ENCODE measurements at places on chromosomes 1 and 21.

DNA sequence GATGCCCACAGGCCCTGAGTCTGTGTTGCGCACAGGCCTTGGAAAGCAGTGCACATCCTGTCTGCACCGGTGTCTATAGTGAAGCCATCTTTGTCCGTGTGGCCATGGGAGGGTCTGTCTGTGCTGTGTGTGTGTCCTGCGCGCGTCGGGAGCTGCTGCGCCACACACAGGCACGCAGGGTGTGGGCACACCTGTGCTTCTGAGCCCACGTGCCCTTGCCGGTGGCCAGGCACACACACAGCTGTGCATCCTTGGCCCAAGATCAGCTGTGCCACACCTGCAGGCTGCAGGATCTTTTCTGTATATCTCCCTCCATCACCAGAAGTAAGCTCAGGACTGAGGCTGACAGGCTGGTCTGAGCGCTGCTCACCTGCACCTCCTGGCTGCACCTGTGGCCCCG lies 3.2 kb upstream of the SAMD11 start:
- DNase-seq = no peak

DNA sequence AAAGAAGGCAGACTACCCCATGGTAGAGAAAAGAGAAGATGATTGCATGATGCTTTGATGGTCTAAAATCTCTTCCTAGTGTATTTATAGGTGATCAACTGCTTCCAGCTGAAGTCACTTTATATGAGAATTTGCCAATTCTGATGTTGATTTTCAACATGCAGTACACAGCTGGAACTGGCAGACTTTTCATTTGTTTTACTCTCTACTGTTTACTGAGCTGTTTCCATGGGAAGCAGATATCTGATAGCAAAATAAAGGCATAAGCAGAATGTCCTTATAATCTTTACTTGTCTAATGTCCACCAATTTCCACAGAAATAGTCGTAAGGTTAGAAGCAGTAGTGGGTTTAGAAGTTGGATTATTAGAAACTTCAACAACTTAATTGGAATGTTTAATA lies 74.9 kb downstream of the SYDE2 start:
- DNase-seq = no peak

- DNase-seq = no peak
These were observed 1388.1 kb downstream of the AMY1C start for GRCh38 chr1:105137543-105138457.

DNA sequence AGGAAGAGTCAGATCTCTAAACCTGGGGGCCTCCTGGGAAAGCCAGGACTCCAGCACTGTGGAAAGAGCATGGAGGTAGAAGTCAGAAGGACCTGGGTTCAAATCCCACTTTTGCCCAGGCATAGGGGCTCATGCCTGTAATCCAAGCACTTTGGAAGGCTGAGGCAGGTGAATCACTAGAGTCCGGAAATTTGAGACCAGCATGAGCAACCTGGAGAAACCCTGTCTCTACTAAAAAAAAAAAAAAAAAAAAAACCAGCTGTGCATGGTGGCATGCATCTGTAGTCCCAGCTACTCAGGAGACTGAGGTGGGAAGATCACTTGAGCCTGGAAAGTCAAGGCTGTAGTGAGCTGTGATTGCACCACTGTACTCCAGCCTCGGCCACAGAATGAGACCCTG lies 31.8 kb downstream of the LDLRAP1 start:
- no peak for DNase-seq

DNA sequence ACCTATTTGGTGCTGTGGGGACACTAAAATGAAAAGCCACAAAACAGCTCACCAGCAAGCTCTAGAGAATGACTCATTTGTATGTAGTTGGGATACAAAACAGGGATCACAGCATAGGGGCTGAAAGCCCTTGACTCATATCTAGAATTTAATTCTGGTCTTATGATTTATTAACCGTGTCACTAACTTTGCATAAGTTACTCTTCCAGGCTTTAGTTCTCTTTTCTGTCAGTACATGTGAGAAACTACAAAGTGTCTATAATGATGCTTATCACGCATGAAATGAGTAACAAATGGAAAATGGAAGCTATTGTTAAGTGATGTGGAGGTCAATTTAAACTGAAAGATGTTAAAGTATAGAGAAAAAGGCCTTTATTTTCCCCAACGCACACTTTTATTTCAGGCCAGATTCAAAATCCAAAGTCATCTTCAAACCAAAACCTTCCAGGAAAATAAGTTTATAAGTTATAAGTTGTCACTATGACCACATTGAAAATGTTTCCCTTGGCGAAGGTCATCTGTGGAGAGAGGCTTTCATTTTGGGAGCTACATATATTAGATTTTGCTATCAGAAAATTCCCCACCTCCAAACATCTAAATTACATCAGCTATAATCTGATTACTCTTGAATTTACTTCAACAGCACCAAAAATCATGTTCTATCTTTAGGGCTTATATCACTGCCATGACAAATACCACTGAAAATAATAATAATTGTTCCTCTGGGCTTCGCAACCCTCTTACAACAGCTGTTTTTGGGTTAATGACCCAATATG lies 430.5 kb downstream of the MRPL39 start:
- no peak for DNase-seq

- DNase-seq = no peak
These were observed 37.4 kb downstream of the JAM2 start for GRCh38 chr21:25676451-25676850.

GRCh38 chr21:18298228-18298627 lies 53.6 kb downstream of the CHODL start:
- DNase-seq = no peak

GRCh38 chr1:33096363-33097005 lies 15.5 kb downstream of the AZIN2 start:
- no peak for DNase-seq

GRCh38 chr1:147189514-147189913 lies 17.2 kb upstream of the PRKAB2 start:
- no peak for DNase-seq

GRCh38 chr1:192852001-192852947 lies 43.4 kb downstream of the RGS2 start:
- no peak for DNase-seq

DNA sequence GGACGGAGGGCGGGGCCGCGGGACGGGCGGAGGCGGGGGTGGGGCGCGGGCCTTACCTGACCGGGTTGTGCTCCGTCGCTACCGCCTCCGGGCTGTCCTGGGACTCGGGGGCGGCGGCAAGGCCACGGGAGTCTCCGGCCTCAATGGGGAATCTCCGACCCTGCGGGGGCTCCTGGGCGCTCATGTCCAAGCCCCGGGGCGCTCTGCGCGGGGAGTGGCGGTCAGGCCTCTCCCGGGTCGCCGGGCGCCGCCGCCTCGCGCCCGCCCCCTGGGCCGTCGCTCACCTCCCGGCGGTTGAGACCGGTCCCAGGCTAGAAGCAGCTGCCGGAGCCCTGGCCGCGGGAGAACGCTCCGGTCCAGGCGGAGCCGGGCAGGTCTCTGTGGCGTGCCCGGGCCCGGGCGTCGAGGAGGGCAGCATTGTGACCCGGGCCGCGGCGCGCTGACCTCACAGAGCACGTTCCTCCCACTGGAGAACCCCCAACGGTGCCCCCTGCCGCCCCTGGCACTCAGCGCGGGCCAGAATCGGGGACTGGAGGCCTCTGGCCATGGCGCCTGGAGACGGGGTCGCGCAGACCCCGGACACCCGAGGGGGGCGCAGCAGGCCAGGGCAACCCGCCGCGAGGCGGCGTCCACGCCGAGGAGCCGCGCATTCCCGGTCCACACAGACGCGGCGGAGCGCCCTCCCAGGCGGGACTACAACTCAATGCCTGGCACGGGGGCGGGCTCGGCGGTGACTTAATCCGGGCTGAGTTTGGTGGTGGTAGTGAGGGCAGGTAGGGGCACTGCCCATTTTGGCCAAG lies 411 bp downstream of the FAM229A start:
- peak; percentile 77 for DNase-seq

DNA sequence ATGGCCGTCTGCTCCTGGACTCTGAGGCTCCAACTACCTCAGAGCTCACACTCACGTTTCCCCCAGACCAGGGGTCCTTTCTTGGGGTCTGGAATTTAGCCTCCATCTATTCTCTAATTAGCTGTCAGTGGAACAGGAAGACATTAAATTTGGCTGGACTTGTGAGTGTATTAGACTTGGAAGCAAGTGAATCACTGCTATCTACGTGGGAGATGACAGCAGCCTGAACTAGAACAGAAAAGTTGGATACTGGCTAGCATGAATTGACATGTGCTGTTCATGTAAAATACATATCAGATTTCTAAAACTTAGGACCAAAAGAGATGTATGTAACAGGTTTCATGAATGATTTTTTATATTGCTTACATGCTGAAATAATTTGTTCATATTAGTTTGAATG lies 28.0 kb downstream of the TAF5L start:
- no peak for DNase-seq

- no peak for DNase-seq
These were observed 20.7 kb upstream of the PADI4 start for GRCh38 chr1:17287130-17287776.

GRCh38 chr1:58931756-58932155 lies 147.9 kb upstream of the JUN start:
- no peak for DNase-seq

DNA sequence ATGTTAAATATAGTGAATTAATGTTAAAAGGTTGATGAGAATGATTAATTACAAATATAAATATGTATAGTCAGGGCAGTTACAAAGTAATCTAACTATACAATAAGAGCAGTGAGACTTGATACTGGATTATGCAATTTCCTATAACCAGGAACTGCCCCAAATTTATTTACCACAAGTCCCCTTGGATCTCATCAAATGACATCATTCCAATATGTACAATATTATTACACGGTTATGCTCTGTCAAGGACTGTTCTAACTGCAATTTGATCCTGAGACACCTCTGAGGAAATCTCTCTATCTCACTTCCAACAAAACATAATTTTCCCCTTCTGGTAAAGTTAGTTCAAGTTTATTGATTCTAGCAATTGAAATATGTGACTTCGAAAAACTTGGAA lies 917.6 kb downstream of the NCAM2 start:
- DNase-seq = no peak

- DNase-seq = no peak
These were observed at the start of gene DIRAS3 for GRCh38 chr1:68049941-68050878. Gene DIRAS3 (minus strand): TSS chr1:68050627. CDS start chr1:68047297, 3,330 bp downstream.

DNA sequence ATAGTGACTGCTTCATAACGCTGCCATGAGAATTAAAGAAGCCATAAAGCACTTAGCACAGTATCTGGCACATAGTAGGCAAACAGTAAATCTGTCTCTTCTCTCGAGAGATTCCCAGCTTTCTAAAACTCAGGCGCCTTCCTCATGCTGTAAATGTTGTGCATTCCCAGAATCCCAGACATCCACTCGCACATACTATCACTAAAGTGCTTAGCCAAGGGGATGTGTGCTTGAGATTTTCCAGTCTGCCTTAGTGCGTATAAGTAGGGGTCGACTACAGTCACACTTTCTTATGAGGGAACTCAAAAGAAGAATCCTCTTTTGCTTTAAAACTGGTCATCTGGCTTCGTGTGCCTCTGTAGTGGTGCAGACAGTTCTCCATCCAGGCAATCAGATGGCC lies 98.6 kb upstream of the SPATA6 start:
- DNase-seq = no peak

- no peak for DNase-seq
These were observed 228.8 kb downstream of the OMA1 start for GRCh38 chr1:58317694-58318093.

DNA sequence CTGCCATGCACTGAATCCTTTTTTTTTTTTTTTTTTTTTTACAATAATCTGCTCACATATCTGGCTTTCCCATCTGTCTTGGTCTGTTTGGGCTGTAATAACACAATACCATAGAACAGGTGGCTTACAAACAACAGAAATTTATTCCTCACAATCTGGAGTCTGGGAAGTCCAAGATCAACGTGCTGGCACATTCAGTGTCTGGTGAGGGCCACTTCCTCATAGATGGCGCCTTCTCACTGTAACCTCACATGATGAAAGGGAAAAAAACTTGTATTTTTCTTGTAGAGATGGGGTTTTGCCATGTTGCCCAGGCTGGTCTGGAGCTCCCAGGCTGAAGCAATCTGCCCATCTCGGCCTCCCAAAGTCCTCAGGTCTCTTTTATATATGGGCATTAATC lies 13.0 kb upstream of the PARP1 start:
- DNase-seq = peak; percentile 26

GRCh38 chr1:58975888-58976287 lies 192.0 kb upstream of the JUN start:
- no peak for DNase-seq

DNA sequence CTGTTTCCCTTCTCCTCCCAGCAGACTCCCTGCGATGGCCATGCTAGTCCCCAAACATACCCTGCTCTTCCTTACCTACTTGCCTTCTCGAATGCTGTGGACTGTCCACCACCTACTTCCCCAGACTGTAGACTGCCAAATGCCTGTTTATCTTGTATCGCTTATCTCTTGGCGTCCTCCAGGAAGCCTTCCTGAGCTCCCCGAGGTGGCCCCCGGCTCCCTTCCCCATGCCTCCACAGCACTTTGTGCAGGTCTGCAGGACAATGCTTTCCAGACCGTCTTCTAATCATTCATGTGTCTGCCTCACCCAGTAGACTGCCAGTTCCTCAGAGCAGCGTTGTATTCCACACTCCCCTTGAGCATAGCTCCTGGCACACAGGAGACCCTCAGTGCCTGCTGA lies 41.7 kb downstream of the RHBG start:
- no peak for DNase-seq

- no peak for DNase-seq
These were observed 29.2 kb downstream of the SOX13 start for GRCh38 chr1:204102029-204102611.

GRCh38 chr1:154955039-154955717 lies 721 bp downstream of the PBXIP1 start:
- DNase-seq = peak; percentile 77

DNA sequence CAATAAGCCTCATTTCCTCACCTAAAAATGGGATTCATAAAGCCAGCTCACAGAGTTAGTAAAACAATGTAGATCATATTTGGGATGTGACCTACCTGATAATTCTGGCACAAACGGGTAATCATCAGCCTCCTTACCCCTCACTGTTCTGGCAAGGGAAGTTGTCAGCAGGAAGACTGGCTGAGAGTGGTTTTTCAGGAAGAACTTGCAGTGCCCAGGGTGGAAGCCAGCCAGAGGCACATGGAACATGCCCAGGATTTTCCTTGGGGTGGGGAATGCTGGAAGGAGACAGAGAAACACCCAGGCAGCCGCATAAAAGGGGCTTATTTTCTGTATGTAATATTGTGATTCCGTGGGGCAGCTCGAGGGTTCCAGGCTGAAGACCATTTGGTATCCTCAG lies 7.7 kb upstream of the SLC5A9 start:
- no peak for DNase-seq

- DNase-seq = no peak
These were observed 10.8 kb downstream of the LYST start for GRCh38 chr1:235855811-235856429.

DNA sequence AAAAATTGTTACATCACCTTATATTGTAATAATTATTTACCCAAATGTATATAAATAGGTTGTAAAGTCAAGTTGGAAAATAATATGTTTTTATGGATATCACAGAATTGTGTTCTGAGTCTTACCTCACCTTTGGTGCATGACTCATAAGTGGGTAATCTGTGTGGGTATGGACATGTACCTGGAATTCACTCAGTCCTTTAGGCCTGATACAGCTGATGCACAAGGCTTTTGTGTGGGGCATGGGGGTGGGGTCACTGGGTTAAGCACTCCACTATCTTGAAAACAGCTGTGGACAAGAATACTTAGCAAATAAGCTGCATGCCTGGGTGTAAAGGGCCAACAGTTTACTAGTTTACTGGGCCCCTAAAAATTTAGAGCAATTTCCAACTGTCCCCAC lies 34.4 kb downstream of the INKA2 start:
- no peak for DNase-seq

- DNase-seq = no peak
These were observed 100.5 kb upstream of the S1PR1 start for GRCh38 chr1:101136271-101136670.

GRCh38 chr1:993379-993995 lies 6.4 kb downstream of the HES4 start:
- no peak for DNase-seq

Measured in activated CD8-positive, alpha-beta memory T cell treated with anti-CD3 and anti-CD28 coated beads for 24 hours (primary cell).